Foreskin keratinocyte (primary cell): ENCODE measurements at places on chromosomes 13 and 19.

DNA sequence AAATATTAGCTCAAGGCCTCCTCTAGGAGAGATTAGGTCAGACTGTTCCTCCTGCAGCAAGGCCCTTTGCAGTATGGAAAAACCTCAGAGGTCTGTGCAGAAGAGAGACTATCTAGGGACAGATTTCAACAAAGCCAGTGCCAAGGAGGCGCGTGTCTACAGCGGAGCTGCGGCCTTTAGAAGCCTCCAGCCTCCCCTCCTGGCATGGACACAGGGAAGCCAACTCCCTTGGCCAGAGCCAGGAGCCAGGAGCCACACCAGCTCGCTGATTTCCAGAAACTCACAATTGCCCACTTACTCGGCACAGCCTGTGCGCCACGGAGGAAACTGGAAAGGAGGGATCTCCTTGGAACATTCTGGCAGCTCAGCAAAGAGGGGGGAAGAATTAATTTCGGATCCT lies 63.4 kb downstream of the INSR start:
- DNase-seq = no peak

DNA sequence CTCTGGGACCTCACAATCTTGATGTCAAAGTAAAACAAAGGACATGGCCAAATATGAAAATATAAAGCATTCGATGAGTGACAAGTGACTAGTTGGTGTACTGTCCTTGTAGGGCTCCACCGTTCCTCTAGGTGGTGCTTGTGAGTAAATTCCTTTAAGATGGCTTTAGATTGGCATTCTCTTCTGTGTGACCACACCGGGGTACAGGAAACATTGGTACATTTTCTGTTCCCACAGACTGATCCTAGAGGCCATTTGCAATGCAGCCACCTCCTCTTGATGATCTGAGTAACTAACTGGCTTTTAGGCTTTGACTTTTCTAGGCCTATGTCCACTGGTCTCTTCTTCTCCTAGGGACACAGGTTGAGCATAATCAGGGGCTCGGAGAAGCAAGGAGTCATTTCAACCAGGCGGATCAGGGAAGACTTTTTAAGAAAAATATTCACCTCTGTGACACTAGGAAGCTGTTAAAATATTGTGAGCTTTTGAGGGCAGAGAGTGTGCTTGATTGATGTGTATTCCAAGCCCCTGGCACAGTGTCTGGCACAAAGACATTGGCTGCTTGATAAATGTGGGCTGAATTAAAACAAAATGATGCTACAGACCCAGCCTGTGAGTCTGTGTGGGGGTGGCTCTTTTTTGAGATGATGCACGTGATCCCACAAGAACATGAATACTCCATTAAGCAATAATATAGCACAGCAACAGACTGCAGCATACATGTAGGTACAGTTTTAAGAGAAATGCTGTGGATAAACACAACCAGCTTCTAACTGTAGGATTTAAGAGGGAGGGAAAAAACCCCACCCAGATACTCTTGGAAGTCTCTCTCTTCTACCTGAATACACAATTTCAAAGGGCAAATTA lies 21.0 kb downstream of the EPSTI1 start:
- DNase-seq = peak; percentile 47

DNA sequence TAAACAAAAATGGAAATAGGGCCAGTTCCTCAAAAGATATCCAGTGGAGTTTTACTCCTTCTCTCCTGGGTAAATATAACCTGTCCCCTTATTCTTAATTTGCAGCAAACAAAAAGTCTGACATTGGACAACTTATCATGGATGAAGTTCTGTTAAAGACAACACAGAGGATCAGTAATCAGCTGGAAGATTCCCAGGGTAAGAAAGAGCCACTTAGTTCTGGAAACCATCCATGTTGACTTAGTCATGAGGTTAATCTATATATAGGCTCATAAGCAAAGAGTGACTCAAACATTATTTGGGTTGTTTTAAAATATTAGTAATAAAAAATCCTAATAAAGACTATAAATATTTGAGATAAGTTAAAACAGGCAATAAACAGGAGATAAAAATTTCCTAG lies 40.5 kb upstream of the EBPL start:
- peak; percentile 29 for DNase-seq

DNA sequence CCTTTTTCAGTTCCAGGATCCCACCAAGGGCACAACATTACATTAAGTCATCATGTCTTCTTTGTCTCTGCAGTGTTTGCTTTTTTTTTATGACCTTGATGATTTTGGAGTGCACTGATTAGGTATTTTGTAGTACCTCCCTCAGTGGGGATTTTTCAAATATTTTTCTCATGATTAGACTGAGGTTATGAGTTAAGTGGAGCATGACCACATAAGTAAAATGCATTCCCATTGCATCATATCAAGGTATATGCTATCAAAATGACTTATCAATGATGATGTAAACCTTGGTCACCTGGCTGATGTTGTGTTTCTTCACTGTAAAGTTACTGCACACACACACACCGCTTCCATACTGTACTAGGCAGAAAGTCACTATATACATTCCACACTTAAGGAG lies 96.7 kb upstream of the TRPC4 start:
- DNase-seq = peak; percentile 39

GRCh38 chr19:8096071-8096470 lies 43.5 kb downstream of the CCL25 start:
- no peak for DNase-seq
